ENCODE measurements at places on chromosomes 16 and 17.

GRCh38 chr16:85056211-85056748 lies 28.7 kb downstream of the KIAA0513 start:
- no peak for DNase-seq

DNA sequence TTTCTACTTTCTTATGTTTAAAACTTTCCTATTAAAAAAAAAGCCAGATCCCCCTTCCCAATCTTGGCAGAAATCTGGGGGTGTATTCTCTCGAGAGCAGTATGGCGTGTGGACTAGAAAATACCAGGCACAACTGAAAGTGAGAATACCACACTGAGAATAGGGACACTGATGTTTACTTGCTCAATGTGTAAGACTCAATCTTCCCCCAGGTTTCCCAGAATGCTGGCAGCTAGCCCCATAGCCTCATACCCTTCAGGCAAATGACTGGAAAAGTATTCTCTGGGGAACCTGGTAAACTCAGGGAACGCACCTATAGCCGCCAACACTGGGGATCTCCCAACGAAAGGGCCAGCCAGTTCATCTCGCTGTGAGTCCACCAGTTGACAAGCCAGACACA lies 15.3 kb downstream of the ZZEF1 start:
- no peak for DNase-seq

DNA sequence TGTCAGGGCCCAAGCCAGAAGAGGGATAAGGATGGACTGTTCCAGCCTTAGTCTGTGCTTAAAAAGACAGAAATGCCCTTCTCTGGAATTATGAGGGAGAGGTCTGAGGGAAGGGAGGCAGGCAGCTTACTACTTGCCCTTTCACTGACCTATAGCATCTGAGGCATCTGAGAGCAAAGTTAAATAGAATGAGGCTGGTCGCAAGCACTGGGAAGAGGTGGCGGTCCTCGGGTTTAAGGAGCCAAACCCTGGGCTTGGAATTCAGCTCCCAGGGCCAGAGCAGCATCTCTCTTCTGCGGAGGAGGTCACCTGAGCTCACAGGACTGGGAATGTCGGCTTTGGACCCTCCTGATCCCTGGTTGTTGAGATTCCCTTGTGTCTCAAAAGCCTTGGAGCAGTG lies 3.1 kb upstream of the LIMD2 start:
- no peak for DNase-seq

GRCh38 chr17:19348806-19349205 lies 13.7 kb downstream of the B9D1 start:
- DNase-seq = no peak

DNA sequence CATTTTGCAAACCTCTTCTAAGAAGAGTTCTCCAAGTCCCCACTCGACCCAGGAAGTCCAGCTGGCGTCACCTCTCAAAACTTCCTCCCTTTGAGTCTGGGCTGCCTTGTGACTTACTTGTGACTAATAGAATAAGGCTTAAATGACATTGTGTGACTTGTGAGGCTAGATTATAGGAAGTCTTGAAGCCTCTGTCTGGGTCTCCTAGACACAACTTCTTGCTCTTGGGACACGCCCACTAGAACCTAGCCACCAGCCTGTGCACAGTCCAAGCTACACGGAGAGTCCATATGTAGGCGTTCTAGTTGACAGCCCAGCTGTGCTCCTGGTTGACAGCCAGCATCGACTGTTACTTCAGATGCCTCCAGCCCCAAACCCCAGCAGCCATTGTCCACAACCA lies 66.7 kb upstream of the TANC2 start:
- no peak for DNase-seq

DNA sequence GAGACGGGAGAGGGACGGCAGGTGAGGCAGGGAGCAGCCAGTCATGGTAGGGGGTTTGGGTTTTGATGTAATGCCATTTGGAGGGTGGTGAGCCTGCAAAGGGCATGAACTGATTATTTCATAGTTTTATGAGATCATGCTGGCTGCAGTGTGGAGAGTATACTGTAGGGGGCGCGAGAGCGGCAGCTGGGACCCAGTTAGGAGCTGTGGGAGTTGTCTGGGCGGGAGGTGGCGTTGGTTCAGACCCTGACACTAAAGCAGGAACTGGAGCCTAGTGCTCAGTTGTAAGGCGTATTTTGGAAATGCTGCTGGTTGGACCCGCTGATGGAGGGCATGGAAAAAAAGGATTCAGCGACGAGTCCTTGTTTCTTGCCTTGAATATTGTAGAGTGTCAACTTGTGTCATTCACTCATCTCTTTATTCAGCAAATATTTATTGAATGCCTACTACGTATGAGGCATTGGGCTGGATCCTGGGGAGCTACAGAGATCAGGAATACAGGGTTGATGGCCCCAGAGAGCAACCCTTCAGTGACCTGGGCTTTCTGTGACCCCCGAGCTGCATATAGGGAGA lies 23.7 kb upstream of the KDM8 start:
- DNase-seq = peak; percentile 85

DNA sequence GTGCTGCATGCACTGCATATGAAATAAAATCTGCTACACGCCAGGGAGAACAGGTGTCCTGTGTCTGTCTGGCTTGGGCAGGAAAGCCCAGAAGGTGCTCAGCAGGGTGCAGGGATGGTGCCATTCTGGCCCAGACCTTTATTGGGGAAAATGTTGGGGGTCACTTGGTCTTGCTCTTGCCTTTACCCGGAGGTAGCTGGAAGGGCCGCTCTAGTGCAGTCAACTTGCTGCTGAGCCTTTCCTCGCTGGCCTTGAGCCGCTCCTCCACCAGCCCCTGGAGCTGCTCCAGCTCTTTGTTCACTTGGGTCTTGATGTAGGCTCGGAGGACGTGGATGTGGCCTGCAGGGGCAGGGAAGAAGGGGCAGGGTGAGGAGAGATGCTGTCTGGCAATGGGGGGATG lies 4.5 kb downstream of the CFAP119 start:
- no peak for DNase-seq

DNA sequence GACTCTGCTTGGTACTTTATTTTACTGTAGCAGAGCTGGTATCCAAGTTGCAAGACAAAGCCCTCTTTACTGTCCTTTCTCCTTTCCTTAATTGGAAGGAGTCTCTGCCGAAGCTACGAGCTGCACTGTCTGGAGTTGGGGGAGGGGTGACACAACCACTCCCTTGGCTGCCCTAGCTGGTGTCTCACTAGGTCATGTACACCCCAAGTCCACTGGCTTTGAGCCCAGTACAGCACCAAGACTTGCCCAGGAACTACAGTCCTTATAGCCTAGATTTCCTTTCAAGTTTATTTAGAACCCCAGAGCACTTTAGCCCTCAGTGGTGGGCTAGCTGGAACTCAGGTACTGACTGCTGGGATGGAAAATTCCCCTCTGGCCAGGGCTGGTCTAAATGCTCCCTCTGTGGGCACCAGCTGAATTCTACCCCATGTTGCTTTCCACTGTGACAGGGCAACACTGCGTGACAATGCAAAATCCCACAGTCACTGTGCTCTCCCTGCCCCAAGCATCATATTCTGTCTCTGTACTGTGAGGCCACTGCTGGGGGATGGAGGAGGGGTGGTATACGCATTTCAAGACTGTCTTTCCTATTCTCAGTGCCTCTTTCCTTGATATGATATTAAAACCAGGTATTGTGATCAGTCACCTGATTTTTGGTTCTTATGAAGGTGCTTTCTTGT lies 18.4 kb downstream of the EFCAB5 start:
- DNase-seq = no peak

GRCh38 chr16:71406724-71407123 lies 35.1 kb downstream of the TLE7 start:
- DNase-seq = no peak

DNA sequence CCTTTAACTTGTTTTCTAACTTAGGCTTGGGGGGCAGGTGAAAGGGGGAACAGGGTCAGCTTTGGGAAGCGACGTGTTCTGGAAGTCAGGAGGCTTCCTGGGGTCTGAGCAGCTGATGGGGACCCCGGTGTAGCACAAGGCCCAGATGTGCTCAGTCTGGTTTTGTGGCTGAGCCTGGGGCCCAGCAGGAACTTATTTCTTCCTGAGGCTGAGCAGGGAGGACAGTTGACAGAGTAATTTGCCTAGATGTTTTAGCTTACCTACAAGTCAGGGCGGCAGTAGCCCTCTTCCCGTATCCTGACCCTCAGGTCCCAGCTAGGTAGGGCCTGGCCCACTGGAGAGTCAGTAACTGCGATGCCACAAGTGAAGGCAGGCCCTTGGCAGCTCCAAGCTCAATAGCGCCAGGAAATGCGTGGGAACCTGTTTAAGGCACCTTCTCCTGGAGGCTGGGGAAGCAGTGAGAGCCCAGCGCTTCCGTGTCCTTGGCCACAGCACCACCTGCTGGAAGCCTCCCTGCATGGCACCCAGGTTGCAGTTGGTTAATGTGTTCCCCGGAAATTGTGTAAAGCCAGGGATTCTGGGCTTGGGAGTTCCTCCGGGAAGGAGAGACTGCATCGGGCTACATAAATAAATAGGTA lies 5.2 kb downstream of the CCR7 start:
- peak; percentile 81 for DNase-seq

DNA sequence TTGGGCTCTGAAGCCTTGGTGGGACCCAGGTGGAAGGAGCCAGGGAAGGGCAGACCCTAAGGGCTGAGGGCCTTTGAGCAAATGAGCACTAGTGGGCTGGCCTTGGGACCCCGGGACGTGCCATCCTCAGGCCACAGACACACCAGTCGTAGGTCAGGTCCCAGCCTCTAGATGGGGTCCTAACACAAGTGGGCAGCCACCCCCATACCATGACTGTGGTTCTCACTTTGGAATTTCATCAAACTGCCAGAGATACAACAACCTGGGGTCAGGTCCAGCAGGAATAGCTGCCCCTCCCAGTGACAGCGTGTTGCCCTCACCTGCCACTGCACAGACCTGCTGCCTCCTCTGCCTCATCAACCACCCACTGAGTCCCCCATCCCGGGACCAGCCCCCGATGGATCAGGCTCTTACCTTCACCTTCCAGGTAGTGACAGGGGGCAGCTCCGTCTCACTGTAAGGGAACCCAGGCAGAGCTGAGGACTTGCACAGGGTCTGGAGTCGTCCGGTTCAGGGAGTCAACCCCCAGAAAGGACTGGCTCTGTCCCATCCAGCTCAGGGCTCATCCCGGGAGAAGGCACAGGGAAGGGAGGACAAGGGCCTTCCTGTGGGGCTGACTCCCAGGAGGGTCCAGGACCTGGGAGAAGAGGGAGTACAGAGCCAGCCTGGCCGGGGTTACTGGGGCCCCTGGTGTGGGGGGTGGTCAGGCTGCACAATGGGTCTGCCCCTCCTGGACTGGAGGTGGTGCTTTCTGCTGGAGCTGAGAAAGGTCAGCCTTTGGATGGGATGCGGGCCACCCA lies 40.0 kb downstream of the LGALS9 start:
- no peak for DNase-seq

DNA sequence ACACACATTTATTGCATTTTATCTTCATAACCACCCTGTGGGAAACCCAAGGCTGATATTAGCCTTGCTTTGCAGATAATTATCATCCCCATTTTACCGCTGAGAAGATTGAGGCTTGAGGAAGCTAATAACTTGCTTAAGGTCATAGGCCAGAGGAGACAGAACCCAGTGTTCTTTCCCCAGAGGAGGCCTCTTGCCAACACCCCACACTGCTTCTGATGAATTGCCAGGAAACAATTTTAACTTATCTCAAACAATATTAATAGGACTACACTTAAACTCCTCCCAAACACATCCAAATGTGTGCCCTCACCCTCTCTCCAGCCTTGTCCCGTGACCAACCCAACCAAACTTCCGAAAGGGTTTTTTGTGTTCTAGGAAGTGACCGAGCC lies 2.1 kb upstream of the SPG7 start:
- DNase-seq = no peak

DNA sequence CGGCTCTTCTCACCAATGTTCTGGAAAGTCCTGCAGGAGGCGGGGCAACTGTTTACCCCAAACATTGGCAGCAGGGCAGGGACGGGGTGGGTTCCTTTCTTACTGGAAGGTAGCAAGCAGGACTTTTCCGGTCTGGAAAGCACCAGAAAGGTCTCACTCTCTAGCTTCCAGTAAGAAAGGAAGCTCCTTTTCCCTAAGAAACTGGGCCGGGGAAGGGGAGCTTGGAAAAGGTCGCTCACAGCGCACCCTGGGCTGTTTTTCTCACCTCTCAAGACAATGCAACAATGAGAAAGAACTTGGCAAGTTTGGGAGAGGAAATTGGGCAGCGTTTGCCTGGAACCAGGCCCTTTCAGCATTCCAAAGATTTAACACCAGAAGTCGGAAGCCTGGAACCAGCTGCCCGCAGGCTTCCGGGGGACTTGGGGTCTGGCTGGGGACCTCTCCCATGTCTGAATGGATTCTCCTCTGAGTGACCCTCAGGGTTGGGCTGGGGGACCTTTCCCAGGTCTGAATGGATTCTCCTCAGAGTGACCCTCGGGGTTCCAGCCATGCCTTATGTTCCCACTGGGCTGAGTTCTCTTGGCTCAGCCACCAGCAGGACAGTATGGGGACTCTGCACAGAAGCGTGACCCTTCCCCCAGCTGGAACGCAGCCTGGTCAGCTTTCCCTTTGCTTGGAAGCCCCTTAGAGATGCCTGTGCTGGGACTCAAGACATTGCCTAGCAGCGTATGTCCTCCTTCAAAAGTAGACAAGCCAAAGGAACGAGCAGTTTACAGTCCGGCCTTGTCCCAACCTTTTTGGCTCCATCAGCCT lies 166.5 kb upstream of the PLCG2 start:
- no peak for DNase-seq

GRCh38 chr17:8873801-8874715 lies 6.6 kb upstream of the PIK3R6 start:
- DNase-seq = no peak

- peak; percentile 39 for DNase-seq
Measured at GRCh38 chr17:37848690-37849616, 75.3 kb upstream of the TBC1D3K start.

DNA sequence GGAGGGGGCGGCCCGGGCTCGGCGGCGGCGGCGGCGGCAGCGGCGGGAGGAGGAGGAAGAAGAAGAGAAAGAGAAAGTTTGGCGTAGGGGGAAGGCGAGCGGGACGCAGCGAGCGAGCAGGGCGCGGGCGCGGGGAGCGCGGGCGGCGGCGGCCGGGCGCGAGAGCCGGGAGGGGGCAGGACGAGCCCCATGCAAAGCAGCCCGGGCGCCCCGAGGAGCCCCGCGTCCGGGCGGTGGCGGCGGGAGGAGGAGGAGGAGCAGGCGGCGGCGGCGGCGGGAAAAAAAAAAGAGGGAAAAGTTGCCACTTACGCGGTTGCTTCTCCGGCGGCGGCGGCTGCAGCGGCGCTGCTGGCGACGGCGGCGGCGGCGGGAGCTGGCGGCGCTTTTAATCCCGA lies 10.3 kb upstream of the ZFHX3 start:
- no peak for DNase-seq

DNA sequence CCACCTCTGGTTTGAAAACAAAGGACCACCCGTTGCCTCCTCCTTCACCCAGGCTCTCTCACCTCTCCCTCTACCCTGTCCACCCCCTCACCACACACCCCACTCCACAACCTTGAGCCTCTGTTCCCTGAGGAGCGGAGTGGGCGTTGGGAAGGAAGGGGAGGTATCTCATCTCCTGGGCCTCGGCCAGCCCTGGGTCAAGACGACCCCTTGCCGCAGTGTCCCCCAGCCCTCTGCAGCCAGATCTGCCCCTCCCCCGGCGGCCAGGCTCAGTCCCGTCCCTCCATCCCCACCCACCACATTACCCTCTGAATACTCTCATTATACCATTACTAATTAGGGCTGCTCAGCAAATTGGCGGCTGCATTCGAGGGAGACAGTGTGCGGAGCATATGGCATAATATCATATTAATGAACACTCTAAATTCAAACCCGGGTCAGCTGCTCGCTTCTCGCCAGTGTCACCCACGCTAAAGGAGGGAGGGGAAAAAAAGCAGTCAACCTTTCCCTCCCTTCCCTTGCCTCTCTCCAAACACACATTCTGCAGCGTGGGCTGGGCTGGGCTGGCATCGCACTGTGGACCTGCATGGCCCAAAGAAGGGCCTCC lies 123.2 kb upstream of the LHX1 start:
- DNase-seq = no peak
